HCT116 (cell line): ENCODE measurements at places on chromosomes 12 and 14. TPM values are rescaled to one million over a fixed set of nuclear protein-coding genes. Genes with fewer than 3 reads are reported as not detected.

DNA sequence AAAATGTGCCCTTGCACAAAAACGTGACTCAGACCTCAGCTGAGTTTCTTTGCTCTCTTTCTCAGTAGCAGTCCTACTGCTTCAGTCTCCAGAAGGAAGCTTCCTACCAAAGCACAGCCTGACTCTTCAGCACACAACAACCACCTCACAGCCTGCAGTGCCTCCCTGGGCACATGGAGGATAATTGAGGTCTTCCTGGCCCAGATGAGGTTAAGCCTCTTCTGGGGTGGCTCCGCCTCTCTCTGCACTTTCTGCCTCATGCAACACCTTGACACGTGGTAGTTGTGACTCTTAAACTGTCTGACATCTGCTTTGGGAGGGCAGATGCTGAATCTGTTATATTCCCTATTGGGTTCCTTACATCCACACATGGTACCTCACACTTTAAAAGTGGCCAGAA is 33.8 kb downstream of the GIT2 start:
- no peak for DNase-seq

The AQP6 gene
- total RNA-seq, result not detected

DNA sequence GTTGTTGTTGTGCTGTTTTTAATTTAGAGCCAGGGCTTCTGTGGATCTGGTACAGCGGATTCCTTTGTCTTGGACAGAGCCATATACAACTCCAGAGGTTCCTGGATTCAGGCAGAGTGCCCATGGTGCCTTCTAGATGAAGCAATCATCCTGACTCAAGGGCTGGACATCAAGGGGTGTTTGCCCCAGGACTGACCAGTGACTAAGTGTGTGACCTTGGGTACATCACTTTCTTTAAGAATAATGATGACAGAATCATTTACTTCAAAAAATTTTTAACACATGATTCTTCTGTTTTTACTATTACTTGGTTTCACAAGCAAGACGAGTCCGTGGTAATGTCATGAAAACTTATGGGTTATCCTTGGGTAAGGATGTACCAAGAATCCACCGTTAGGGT is 397.3 kb downstream of the ZFP36L1 start:
- no peak for DNase-seq

GRCh38 chr12:2675776-2676175 is 119.0 kb upstream of the FKBP4 start:
- no peak for DNase-seq

- no peak for DNase-seq
These were observed 4.9 kb downstream of the B4GALNT3 start for GRCh38 chr12:464484-465267.

- DNase-seq, result no peak
These were observed 24.4 kb downstream of the NAP1L1 start for GRCh38 chr12:76060111-76060510.
